Epithelial cell of alveolus of lung (primary cell): ENCODE measurements at places on chromosomes 4 and X. TPM values are rescaled to one million over a fixed set of nuclear protein-coding genes. Genes with fewer than 3 reads are reported as not detected.

The MAOA gene
- 12.5 and 148 TPM in 2 replicates for total RNA-seq

The CDS1 gene
- 0.56 and 1.0 TPM in 2 replicates for total RNA-seq

The S100P gene
- 0.39 TPM in 1 of 2 replicates, not detected in the other for total RNA-seq

The MTNR1A gene
- total RNA-seq, result 0.48 TPM in 1 of 2 replicates, not detected in the other

The PRDM8 gene
- 1.3 and 11.9 TPM in 2 replicates for total RNA-seq

The HTN3 gene
- not detected in 2 replicates for total RNA-seq

The PTTG2 gene
- not detected in 2 replicates for total RNA-seq

The HPGDS gene
- not detected in 2 replicates for total RNA-seq

The PAK3 gene
- total RNA-seq, result 0.32 and 0.52 TPM in 2 replicates

The CXCL5 gene
- 10.9 and 144 TPM in 2 replicates for total RNA-seq

The CXorf49B gene
- not detected in 2 replicates for total RNA-seq

The C4orf50 gene
- not detected in 2 replicates for total RNA-seq

The GRIPAP1 gene
- 14.3 and 14.9 TPM in 2 replicates for total RNA-seq

The KLHL4 gene
- 0.56 and 5.9 TPM in 2 replicates for total RNA-seq

The CDX4 gene
- not detected in 2 replicates for total RNA-seq

The DDX60 gene
- total RNA-seq, result 10.4 and 11.9 TPM in 2 replicates

The CD40LG gene
- not detected in 2 replicates for total RNA-seq

The GPR173 gene
- total RNA-seq, result 3.7 and 9.8 TPM in 2 replicates

The SFRP2 gene
- total RNA-seq, result 15.9 TPM in 1 of 2 replicates, not detected in the other

The AWAT2 gene
- not detected in 2 replicates for total RNA-seq
